ENCODE measurements at places on chromosomes 16 and 17.

GRCh38 chr17:49224198-49224996 lies 6.2 kb downstream of the PHOSPHO1 start:
- ATAC-seq: peak; percentile 19

DNA sequence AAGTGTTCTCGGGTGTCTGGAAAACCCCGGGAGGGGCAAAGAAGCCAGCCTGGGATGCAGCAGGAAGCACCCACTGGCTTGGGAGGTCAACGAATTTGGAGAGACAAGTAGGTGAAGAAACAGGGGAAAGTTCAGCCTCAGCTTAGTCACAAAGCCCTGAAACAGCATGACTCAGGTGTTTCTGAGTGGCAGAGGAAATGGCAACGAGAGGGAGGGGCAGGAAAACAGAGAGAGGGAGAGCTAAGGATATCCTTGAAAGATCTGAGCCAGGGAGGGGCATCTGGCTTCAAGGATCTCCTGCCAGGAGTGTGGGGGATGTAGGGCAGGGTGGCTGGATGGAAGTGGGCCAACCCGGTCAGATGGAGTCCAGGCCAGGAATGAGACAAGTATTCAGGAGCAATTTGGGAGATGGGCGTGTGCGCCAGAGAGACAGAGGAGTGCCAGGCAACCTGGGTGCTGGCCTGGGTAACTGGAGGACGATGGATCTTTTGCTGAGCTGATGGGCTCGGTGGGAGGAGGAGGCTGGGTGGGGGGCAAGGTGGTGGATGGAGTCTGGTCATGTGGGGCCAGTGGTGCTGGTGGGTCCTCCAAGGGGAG lies 27.2 kb downstream of the ABCC3 start:
- peak; percentile 75 for ATAC-seq

GRCh38 chr16:60703096-60703495 lies 1333.1 kb downstream of the CDH8 start:
- ATAC-seq: no peak

DNA sequence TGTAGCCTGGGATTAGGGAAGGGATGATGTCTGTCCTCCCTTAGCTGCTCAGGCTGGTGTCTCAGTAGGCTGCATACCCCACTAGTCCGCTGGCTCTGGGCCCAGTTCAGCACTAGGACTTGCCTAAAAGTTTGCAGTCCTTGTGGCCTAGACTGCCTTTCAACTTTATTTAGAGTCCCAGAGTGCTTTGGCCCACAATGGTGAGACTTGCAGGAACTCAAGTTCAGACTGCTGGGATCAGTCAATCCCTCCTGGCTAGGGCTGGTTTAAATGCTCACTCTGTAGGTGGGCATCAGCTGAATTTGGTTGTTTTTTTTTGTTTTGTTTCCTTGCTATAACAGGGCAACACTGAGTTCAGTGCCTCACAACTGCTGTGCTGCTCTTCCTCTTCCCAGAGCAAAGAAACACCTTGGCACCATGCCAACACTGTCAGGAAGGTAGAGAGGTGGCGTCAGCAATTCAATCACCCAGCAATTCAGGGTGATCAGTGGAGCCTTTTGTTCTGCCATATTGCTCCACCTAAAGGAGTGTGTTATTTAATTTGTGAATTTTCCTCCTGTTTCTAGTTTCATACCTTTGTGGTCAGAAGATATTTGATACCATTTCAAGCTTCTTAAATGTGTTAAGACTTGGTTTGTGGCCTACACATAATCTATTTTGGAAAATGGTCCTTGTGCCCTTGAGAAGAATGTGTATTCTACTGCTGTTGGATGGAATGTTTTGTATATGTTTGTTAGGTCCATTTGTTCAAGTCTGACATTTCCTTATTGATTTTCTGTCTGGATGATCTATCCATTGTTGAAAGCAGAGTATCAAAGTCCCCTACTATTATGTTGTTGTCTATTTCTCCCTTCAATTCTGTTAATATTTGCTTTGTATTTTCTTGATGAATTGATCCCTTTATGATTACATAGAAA lies 284.0 kb upstream of the PMFBP1 start:
- no peak for ATAC-seq

DNA sequence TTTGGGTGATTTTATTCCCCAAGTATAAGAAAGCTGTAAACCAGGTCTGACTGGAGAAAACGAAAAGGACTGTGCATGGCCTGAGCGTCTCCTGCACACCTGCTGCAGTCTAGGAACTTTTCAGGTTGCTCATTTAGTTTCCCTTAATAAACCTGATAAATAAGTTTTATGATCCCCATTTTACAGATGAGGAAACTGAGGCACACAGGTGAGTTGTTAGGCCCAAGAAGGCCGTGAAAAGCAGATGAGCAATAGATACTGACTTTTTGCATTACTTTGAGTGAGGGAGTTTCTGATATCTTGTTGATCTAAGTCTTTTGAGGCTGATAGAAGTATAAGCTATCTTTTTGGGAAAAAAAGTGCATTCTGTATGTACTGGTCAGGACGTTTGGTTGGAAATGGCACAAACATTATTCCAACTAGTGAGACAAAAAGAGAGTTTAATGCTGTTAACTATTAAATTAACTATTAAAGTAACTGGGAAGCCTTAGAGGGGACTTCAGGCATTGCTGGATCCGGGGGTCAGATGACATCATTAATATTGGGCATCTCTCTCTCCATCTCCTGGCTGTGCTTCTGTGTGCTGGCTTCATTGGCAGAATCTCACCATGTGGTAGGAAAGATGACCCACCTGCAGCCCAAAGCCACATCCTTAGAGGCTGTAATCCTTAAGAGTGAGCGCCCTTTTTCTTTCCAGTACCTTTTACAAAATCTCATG lies 163.4 kb downstream of the CMIP start:
- ATAC-seq: no peak

DNA sequence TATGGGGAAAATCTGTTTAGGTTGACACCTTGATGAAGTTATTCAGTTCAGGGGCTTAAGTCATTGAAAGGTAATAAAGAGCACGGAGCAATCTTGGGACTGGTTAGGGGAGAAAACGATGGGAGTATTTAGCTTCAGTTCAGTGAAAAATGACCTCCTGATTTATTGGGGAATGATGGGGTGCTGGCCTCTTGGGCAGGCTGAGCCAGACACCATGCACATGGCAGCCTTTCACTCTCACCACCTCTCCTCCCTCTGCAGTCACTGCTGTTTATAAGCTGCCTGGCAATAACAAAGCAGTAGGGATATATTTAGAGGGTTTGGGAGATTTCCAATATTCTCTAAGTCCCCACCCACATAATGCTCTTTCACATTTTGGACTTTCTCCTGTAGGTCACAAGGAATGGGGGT lies 140.5 kb upstream of the HS3ST2 start:
- ATAC-seq: no peak

Data from SK-N-SH treated with all-trans-retinoic acid at 6 μM for 48 hours (cell line).